T47D (cell line): ENCODE measurements at places on chromosomes 4 and X.
A peak's percentile ranks its signal among the peaks of the same experiment; 100 is the strongest.

DNA sequence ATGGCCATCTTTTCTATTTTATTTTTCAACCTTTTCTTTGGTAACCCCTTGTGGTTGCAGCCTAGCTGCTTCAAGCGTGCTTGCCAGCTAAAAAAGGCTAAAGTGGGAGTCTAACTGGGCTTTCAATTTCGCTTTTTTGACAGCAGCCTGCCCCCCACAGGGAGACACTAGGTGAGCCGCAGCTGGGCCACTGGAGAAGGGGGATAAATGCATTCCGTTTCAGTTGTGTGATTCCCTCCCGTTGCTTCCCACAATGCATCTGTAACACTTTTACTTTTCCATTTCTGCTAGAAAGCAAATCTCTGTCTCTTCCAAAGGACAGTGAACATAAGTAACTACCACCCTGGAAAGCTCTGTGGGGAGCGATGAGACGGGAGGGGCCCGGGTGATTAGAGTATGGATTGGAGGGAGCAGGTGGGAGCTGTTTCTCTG, 86.3 kb upstream of the RAPGEF2 start:
- no peak for DNase-seq

DNA sequence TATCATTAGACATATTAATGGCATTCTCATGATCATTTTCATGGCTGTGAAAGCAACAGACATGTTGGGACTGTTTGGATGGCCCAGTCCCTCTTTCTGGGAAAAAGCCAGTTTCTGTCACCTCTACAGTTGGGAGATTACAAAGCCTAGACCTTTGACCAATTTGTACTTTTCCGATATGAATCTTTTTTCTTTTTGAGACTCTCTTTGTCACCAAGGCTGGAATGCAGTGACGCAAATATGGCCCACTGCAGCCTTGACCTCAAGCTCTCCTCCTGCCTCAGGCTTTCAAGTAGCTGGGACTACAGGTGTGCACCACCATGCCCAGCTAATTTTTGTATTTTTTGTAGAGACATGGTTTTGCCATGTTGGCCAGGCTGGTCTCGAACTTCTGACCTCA, 9.4 kb downstream of the TBC1D25 start:
- no peak for DNase-seq

- DNase-seq, result no peak
Measured at GRCh38 chr4:6812766-6813165, 30.2 kb downstream of the KIAA0232 start.

- DNase-seq, result peak; percentile 6
Measured at GRCh38 chr4:26787461-26788340, 72.9 kb upstream of the STIM2 start.

DNA sequence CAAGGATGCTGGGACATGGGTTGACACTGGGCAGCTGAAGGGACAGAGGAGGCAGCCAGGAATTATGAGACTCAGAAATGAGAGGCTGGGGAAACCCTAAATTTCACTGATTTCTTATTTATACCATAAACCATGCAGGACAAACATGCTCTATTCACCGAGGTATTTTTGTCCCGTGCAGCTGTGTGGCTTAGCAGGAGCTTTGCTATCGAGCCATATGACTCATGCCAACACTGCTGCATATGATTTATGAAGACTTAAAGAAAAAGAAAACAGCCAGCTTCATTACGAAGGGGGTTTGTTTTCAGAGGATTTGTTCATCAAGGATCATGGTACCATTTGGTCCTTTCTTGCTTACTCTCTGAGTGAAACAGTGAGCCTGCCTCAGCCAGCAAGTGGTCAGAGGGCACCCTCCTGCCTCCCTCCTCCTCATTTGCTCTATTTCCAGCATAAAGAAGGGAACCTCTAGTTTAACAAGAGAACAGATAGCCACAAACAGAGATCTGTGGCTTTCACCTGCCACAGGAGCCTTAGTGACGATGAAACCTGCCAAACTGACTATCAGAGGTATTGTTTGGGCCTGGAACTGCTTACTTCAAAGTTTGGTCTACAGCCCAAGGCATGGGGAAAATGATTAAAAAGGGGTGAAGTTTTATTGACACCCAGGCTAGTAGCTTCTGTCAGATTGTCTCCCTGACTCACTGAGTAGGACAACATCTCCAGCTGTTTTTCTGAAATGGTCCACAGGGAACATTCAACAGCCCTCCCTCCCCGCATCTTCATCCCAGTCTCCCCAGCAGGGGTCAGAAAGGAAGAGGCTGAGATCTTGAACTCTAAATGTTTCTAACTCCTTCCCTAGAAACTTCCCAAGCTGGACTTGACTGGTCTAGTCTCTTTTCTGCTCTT, 80.1 kb upstream of the MAML3 start:
- no peak for DNase-seq

- no peak for DNase-seq
Measured at GRCh38 chrX:68698942-68699341, 51.5 kb downstream of the STARD8 start.

DNA sequence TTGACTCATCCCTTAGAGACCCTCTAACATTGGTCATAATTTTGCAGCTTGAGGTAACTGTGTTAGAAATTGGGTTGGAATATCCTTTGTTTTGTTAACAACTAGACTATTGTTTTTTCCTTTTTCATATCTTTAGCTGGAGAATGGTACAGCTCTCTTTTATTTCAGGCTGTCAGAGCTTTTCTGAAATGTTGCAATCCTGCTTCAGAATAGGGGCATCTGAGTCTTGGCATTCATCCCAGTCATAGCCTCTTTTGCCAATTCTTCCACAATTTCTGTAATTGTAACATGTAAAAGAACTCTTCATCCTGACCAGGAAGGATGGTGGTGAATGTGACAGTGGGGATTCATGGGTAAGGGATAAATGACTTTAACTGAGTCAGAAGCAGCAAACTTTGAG, 128.7 kb downstream of the FHIP1A start:
- no peak for DNase-seq

DNA sequence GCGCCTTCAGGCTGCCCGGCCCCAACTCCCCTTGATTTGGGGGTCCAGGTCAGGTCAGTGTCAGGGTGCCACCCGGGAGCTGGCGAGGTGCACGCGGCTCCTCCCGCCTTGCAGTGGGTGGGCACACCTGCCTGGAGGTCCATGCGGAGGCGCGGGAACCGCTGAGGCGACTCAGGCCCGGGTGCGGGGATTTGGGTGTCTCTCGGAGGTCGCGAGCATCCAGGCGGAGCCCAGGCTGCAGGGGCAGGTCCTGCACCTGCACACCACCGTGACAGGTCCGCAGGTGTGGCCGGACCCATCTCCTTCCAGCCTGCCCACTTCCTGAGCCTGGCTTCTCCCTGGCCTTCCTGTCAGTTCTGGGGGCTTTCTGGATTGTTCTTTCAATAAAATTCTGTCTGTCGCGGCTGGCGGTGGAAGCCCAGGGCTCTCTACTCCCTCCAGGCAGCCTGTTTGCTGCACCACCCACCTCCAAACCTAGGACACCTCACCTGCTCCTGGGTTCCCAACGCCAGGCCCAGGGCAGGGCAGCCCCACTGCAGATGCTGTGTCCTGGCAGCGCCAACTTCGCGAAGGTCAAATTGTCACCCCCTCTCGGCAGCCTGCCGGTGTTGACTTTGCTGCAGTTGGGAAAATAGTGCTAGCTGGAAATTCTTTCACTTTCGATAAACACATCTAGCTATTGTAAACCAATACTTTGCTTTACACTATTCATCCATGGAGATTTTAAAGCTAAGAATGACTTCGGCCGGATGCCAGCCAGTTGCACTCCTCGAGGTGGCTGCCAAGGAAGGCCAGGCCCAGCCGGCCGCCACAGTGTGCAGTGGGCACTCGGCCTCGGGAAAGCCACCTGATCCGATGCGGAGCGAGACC, 35.9 kb downstream of the FGFRL1 start:
- DNase-seq, result no peak

GRCh38 chr4:150828159-150828558, 186.9 kb downstream of the LRBA start:
- DNase-seq, result no peak

- no peak for DNase-seq
Measured at GRCh38 chr4:105186701-105187161, 40.1 kb downstream of the TET2 start.

GRCh38 chr4:65670331-65671031, at the start of gene EPHA5:
Gene EPHA5, minus strand, starts transcription at chr4:65670489. Its CDS starts 747 bp downstream, at chr4:65669742.
- DNase-seq, result peak; percentile 33

DNA sequence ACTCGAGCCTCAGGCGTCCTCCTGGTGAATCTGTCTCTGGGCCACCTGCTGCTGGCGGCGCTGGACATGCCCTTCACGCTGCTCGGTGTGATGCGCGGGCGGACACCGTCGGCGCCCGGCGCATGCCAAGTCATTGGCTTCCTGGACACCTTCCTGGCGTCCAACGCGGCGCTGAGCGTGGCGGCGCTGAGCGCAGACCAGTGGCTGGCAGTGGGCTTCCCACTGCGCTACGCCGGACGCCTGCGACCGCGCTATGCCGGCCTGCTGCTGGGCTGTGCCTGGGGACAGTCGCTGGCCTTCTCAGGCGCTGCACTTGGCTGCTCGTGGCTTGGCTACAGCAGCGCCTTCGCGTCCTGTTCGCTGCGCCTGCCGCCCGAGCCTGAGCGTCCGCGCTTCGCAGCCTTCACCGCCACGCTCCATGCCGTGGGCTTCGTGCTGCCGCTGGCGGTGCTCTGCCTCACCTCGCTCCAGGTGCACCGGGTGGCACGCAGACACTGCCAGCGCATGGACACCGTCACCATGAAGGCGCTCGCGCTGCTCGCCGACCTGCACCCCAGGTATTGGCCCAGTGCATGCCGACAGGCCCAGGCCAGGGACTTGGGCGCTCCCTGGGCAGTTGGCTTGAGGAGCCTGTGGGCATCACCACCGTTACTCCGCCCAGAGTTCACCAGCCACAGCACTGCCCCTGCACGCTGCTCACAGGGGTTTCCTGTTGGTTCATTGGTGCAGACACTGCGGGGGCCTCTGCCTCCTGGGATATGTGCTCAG, 1.1 kb downstream of the GPR78 start:
- DNase-seq, result no peak

- no peak for DNase-seq
Measured at GRCh38 chr4:168485156-168485910, 5.0 kb upstream of the DDX60L start.

- DNase-seq, result peak; percentile 63
Measured at GRCh38 chr4:70183168-70183939, 12.2 kb upstream of the ODAM start.

- DNase-seq, result no peak
Measured at GRCh38 chr4:124594945-124595344, 117.6 kb downstream of the ANKRD50 start.

DNA sequence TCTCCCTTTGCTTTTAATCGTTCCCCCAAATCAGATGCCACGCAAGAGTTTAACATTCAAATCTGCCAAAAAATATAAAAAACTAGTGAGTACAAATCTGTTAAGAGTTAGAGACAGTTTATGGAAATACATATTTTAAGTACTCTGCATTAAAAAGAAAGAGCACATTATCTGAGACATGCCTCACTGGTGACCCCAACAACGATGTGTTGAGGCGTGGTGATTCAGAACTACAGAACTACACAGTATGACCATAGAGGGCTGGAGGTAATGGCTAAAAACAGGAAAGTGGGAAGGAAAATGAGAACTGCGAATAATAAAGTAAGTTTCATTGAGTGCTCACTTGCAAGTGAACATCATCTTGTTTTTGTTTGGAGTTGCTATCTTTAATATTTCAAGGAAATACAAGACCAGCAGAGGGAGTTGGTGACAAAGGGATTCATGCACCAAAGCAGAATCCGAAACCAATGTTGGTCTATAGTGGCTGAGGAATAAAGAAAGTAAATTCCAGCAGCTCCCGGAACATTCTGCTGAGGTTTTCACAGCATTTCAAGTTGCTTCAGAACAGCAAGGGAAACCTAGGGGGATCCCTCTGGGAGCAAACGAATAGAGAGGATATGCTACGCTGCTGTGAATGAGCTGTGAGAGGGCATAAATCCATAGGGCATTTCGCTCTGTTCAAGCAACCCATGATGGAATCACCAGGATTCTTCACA, 92.2 kb downstream of the DCHS2 start:
- DNase-seq, result peak; percentile 25

GRCh38 chrX:27884654-27885053, 76.9 kb downstream of the MAGEB10 start:
- no peak for DNase-seq

DNA sequence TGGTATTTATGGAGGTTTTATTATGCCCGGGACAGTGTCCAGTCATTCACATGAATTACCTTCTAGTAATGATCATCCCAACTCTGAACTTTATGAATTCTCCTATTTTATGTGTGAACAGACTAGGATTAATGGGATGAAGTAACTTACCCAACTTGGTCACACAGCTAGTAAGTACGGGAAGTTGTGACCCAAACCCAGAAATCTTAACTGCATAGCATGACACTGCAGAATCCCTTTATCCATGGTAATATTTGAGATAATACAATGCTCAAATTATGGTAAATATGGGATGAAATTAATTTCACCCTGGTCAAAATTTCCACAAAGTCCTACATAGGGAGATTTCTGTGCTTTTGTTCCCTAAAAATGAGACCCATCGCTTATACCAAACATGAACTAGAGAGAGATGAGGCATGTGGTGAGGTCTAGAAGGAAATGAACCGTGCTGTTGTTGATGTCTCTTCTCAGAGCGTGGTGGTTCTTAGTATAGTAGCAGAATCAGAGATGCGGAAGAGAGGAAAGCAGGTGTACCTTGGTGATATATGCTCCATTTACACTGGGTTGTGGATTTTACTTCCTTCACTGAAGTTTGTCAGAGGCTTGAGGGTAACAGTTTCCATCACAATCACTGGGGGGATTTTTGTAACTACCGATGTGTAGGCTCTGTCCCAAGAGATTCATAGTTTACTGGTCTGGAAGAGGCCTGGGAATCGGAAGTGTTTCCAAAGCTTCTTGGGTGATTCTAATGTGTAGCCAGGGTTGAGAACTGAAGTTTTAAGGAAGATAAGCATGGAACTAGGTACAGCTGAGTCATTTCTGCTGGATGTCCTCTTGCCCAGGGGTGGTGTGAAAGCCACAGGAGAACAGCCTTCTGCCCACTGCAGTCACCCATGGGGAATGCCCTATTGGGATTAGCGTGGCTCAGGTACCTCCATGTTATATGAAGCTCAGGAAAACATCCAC, 30.2 kb upstream of the FAM9C start:
- DNase-seq, result no peak

DNA sequence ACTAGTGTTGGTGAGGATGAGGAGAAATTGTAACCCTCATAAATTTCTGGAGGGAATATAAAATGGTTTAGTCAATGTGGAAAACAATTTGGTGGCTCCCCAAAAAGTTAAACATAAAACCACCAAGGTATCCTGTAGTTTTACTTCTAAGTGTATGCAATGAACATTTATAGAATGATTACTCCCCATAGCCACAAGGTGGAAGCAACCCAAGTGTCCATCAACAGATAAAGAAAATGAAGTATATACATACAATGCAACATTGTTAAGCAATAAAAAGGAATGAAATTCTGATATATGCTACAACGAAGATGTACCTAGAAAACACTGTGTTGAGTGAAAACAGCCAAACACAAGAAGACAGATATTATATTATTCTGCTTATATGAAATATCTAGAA, 569.1 kb upstream of the GRID2 start:
- DNase-seq, result no peak

- DNase-seq, result no peak
Measured at GRCh38 chr4:4457803-4458553, 71.1 kb downstream of the NSG1 start.

GRCh38 chrX:149248073-149248625, 257.0 kb downstream of the IDS start:
- DNase-seq, result no peak

- DNase-seq, result no peak
Measured at GRCh38 chrX:39527025-39527424, 570.7 kb downstream of the BCOR start.

GRCh38 chr4:21790438-21791029, 158.0 kb downstream of the KCNIP4 start:
- DNase-seq, result peak; percentile 39

- no peak for DNase-seq
Measured at GRCh38 chr4:7872264-7872771, 67.3 kb downstream of the AFAP1 start.

- peak; percentile 47 for DNase-seq
Measured at GRCh38 chrX:69615779-69616456, at the start of gene EDA. Gene EDA, plus strand, starts transcription at chrX:69616113.
